ENCODE measurements at places on chromosomes 7 and 10.

GRCh38 chr7:74173074-74173473, 1.1 kb upstream of the EIF4H start:
- DNase-seq = no peak

DNA sequence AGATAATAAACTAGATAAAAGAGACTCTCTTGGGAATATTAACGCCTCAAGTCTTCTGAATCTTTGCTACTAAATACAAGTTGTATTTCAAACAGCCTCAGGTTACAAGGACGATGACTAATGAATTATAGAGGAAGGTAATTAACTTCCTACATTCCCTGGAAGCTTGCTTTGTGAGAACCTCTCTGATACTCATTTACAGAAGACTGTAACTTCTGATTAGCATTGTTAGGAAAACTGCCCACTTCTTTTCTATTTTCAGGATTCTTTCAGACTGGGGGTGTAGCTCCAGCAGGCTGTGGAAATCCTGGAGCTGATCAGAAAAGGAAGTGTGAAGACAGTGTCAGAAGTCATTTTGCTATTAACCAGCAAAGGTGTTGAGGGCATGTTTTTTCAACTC, 316.7 kb upstream of the NPSR1 start:
- DNase-seq = no peak

DNA sequence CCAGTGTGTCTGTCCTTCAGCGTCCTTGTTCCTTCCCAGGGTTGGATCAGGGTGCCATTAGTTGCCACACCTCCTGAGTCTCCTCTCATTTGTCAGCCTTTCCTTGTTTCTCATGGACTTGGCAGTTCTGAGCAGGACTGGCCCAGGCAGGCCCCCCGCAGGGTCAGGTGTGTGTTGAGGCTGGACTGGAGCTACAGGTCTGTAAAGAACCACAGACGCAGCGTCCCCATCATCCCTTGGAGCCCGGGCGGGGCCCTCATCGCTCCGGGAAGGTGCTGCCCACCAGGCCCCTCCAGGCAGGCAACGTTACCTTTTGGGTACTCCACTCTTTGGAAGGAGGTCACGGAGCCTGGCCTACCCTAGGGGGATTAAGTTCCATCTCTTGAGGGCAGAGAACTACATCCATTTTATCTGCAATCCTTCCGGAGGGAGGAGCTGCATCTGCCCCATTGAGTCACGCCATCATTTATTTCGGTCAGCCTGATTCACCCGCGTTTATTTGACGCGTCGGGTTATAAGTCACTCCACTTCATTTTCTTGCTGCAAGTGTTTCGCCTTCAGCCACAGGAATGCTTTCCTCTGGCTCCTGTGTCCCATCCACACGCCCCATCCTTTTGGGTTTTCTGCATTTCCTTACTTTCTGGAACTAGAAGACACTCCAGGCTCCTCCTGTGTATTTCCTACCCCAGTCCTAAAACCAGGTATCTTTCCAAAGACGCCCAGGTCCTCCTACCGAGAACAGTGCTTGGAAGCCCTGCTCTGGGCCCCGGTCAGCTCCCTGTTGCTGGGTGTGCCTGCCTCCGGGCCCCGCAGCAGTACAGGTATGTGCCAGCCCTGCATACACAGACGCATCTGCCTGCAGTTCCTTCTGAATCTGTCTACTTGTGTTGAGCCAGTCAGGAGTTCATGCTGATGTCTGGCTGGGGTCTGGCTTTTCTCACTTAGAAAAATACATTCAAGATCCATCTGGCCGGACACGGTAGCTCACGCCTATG, 141.9 kb downstream of the MAD1L1 start:
- no peak for DNase-seq

GRCh38 chr10:30027057-30028005, 32.1 kb downstream of the JCAD start:
- DNase-seq = peak; percentile 66

DNA sequence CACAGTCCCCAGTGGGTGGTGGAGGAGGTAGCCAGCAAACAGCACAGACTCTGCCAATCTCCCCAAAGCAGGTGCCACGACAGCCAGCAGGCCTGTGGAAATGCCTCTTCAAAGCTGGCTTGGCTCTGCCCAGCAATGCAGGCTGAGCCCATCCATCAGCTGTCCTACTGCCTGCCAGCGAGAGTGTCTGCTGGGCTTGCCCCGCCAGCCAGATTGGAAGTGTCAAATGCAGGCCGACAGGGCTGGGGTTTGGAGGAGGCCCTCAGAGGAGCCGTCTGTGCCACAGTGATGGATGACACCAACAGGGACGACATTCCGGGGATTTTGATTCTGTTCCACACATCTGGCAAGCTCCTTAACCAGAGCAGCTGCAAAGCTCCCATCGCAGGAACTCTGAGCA, 16.7 kb downstream of the HABP2 start:
- DNase-seq = no peak

DNA sequence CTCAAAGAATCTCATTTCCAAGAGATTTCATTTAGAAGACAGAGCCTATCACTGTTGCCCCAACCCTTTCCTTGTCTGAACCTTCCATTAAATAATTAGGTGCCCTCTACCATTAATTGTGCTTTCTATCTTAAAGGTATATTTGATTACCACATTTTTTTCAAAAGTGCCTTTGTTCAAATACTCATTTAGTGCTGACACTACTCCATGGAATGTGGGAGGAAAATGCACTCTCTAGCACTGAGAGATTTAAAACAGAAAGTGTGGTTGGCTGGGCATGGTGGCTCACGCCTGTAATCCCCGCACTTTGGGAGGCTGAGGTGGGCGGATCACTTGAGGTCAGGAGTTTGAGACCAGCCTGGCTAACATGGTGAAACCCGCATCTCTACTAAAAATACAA, 119.8 kb downstream of the CACNA2D1 start:
- DNase-seq = no peak

DNA sequence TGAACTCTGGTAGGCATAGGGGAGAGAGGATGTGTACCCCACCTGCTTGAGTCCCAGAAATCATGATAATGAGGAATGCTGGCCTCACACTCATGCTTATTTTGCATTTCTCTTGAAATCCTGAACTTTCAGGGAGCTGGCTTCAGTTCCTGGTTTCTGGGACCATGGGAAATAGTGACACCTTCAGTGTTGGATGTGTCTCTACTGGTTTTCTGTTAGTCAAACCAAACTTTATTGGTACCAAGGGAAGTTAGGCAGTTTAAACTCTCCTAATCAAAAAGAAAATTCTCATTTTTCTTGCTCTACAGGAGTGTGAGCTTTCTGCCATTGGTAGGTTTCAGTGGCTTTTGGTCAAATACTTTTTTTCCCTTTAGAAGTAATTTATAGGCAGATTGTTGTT, 11.8 kb upstream of the PCGF5 start:
- DNase-seq = no peak

- DNase-seq = no peak
These were observed 87.1 kb downstream of the AASS start for GRCh38 chr7:122056977-122057376.

- no peak for DNase-seq
These were observed 111.3 kb downstream of the POU6F2 start for GRCh38 chr7:39088730-39089593.

DNA sequence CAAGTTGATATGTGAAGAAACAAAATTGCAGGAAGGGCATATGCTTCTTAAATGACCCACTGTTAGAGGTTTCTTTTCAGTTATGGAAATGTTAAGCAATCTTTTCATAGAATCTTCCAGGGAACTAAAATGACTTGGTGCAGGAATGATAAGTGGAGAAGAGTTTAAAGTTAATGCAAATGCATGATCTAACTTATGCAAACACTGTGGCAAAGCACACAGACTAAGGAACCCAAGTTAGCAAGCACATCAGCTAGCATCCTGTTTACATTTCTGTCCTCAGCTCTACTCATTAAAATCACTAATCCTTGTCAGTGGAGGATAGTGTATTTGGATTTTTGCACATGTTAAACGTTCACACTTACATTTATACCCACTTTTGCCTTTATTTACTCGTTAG, 9.3 kb downstream of the CLCN1 start:
- no peak for DNase-seq

GRCh38 chr7:16936626-16937422, 55.0 kb upstream of the AGR3 start:
- no peak for DNase-seq

GRCh38 chr7:69510114-69510513, 88.2 kb upstream of the AUTS2 start:
- DNase-seq = no peak

DNA sequence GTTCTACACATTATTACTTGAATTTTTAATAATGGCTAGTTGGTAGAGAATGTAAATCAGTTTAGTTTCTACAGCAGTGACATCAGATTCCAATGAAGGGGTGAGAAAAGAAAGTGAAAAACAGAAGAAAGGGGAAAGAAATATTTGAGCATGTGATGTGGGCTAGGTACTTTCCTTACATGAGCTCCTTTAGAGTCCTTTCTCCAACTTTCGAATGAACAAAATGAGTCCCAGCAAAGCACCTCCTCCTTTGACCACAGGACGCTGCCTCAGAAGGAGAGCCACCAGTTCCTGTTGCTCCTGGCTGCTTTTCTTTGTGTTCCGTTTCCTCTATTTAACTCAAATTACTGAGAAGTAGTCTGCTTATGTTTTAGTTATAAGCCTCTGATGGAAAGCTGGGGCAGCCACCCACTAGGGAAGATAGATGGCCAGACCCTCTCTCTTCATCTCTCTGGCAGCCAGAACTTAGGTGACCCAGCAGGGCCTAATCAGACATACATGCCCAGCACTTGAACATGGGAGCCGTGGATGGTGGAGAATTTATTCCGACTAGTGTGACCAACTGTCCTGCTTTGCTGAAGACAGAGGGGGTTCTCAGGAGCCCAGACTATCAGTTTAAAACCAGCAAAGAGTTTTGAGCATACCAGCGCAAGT, 82.4 kb upstream of the NME8 start:
- no peak for DNase-seq

DNA sequence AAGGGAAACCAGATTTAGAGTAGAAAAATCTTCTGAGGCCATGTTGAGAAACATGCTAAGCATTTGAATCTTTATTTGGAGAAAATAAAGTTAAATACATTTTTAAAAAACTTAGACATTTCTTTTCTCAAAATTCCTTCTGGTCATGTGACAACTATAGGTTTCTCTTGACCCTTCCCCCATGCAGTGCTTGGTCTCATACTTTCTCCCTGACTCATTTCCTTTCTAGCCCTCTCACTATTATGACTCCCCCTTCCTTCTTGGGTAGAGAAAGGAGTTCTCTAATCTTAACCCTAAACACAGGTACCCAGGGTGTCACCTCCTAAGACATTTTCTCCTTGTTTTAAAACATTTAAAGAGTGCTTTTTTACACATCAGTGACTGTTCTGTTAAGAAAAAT, 179.5 kb upstream of the TMEM106B start:
- no peak for DNase-seq

DNA sequence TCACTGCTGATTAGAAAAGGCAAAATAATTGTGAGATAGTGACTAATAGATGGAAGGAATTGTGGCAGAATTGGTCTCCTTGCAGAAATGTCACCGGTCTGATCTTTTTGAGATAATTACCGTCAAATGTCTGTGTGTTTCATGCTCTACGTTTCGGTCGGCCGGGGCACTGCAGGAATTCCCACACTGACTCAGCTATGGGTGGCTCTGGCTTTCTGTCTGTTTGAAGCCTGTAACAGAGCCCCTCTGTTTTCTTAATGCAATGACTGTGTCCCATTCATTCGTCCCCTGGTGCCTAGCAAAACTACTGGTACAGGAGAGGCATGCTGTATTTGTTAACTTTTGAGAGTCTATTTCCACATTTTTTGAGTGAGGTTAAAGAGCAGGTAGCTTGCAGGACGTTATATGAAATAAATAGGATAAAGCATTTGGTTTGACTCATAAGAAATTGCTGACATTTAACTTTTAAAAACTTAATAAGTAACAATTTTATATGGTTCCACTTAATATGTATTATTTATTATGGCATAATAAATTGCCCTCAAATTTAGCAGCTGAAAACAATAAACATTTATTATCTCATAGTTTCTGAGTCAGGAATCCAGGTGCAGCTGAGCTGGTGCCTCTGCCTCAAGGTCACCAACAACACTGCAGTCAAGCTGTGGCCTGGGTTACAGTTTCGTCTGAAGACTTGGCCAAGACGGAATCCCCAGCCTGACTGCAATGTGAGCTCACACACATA, 53.3 kb upstream of the CTBP2 start:
- DNase-seq = no peak

DNA sequence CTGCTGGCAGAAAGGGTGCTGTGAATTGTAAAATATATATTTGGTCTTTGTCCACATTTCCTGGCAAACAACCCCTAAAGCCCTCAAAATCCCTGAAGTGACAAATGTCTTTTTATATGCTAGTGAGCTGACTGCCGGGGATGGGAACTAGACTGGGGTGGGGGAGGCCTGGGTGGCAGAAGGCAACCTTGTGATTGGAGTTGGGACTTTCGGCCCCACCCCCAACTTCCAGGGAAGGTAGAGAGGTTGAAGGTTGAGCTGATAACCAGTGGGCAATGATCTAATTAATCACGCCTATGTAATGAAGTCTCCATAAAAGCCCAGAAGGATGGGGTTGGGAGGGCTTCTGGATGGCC, 2.7 kb downstream of the EPHA1 start:
- no peak for DNase-seq

- DNase-seq = no peak
These were observed 38.6 kb downstream of the VOPP1 start for GRCh38 chr7:55533729-55534080.

DNA sequence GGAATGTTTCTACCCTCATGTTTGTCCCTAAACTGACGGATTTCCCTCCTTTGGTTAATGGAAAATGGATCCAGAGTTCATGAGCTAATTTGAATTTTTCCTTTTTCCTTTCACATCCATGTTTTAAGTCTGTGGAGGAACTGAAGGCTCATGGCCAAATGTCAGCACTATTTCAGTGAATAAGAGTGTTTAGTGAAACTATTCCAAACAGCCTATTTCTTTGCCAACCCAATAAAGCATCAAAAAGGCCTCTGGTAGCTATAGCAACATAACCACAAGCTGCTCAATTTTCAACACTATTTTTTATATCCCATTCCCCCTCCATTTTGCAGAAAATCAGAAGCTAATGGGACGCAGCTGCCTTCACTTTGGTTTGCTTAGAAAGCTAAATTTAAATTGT, 1454.1 kb downstream of the GATA3 start:
- DNase-seq = no peak

GRCh38 chr7:5489991-5490536, 66.4 kb upstream of the TNRC18 start:
- DNase-seq = no peak

GRCh38 chr10:101495324-101495925, 92.6 kb downstream of the POLL start:
- no peak for DNase-seq
